ENCODE measurements at places on chromosomes 1 and 21.

- no peak for DNase-seq
Measured at GRCh38 chr1:45846931-45847330, 43.5 kb downstream of the MAST2 start.

- DNase-seq, result no peak
Measured at GRCh38 chr1:203289982-203290260, 15.4 kb upstream of the BTG2 start.

GRCh38 chr1:24123611-24124010, 11.7 kb upstream of the MYOM3 start:
- DNase-seq, result no peak

- no peak for DNase-seq
Measured at GRCh38 chr1:167782946-167783345, 61.2 kb downstream of the MPZL1 start.

GRCh38 chr1:182643699-182644098, 39.5 kb upstream of the RGS16 start:
- no peak for DNase-seq

GRCh38 chr1:175434283-175434860, 241.8 kb upstream of the KIAA0040 start:
- DNase-seq, result no peak

DNA sequence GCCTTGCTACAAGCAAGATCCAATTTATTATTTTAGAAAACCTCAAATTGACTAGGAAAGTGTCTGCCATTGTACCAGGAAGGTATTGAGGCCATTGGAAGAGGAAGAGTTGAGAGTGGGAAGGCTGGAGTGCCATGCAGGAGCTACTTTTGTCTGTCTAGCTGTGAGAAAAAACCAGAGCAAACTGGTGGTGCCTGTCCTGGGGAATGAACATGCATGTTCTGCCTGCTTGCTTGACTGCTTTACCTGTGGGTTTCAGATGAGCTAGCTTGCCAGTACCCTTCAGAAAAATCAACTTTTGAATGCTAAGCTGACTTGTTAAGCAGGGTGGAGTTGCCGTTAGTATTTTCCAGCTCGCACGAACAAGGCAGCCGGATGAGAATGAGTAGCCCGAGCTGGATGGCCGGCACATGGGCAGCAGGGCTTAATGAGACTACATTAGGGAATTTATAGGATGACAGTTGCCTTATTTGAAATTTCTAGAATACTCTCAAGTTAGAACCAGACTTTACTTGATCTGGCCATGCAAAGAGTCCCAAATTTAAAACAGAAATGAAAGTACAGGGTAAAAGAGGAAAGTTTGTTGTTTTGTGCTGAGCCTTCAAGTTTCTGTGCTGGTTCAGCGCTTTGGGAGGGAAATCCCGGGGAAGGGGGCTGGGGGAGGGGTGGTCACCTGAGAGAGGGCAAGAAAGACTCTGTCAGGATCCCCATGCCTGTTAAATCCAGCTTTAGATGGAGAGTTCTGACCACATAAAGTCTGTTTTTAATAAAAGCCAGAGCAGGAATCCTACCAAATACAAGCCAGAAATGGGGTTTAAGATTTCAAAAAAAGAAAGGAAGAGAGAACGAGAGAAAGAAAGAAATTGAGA, 29.6 kb upstream of the C1orf105 start:
- DNase-seq, result peak; percentile 24

DNA sequence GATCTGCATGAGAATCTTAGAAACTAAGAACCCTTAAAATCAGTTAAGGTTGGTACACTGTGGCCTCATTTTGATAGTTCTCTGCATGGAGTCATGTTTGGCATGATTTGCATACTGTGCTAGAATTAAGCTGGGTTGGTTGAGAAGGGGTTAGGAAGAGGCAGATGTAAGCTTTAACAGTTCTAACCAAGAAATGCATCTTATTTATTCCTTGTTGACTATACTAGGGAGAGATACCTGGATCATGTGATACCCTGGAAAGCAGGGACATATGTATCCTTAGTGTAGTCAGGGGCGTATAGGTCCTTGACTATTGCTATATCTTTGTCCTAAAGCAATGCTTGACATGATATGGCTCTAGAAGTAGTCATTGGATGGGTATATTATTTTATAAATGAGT, 41.0 kb downstream of the CDC42 start:
- no peak for DNase-seq

- no peak for DNase-seq
Measured at GRCh38 chr1:78519446-78519845, 28.7 kb downstream of the PTGFR start.

DNA sequence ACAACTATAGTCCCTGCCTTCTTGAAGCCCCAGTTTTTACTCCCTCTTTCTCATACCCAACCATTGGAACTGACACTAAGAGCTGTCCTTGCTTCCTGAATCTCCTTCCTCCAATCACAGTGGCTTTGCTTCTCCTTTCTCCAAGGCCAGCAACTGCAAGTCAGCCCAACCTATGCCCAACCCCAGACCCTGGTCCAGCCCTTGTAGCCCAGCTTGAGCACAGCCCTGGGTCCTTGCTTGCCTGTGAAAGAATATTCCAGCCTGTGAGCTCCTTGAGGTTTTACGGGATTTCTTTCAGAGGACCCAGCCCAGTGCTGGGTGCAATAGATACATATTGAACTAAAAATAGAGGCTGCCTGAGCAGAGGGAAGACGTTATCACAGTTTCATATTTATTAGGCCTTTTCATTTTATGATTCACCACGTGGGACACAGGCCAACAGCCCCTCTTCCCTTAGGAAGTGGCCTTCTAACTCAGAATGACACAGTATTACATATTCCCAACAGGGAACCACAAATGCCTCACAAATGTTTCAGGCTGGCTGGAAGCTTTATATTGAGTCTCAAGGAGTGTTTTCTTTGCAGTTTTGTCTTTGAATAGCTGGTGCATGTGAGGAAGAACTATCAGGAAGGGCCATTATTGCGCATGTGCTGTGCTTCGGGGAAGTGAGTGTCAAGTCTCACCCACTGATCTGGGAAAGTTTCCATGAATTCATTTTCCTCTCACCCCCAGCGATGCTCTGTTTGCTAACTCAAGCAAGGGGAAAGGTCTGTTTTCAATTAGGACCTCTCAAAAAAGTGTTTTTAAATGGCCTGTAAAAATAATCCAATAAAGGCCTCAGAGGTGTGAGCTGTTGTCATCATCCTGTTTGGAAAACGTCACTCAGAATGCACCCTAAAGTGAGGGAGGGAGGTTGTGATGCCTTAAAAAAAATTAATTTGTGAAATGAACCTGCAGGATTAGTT, 92.3 kb upstream of the NFIA start:
- peak; percentile 49 for DNase-seq

DNA sequence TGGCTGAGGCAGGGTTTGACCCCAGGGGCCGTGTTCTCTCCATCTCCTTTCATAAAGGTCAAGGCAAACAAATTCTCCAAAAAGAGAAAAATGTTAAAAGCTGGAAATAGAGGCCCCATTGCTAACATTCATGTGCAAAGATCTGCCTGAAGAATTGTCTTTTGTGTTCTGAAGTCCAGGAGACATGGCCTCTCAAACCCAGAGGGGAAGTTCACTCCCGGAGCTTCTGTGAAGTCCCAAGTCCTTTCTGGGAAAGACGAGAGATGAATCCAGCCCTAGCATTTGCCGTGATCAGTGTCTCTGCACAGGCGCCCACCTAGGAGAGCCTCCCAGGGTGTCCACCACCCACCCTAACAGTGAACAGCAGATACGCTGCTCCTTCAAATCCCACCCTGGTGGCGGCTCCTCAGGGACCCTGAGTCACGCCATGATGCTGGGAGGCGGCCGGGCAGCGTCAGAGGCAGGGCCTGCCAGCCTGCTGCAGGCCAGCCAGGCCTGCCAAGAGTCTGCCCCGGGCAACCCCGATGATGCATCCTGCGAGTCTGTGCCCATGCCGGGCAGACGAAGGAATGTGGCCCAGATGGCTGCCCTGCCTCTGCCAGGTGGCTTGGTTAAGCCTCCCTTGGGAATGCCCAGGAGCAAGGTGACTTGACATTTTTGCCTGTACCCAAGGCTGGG, 5.2 kb upstream of the C2CD2 start:
- no peak for DNase-seq

GRCh38 chr1:32900956-32901822, at the start of gene TMEM54:
TMEM54 (minus strand) TSS chr1:32901389; CDS start chr1:32901238, 151 bp downstream.
- peak; percentile 29 for DNase-seq

DNA sequence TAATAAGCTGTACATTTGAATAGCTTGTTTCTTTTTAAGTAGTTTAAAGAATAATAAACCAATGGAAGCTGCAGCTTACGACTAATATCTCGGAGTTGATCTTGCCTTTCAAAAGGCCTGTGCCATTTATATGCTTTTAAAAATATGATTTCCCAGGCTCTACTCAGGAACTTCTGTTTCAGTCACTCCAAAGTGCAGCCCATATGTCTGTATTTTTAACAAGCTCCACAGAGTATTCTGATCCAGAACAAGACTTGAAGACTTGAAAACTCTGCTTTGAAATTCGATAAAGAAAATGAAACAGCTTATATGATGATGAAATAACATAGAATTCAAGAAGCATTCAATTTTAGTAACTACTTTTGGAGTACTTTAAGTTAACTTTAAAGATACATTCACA, 79.1 kb upstream of the PLPPR4 start:
- DNase-seq, result no peak

DNA sequence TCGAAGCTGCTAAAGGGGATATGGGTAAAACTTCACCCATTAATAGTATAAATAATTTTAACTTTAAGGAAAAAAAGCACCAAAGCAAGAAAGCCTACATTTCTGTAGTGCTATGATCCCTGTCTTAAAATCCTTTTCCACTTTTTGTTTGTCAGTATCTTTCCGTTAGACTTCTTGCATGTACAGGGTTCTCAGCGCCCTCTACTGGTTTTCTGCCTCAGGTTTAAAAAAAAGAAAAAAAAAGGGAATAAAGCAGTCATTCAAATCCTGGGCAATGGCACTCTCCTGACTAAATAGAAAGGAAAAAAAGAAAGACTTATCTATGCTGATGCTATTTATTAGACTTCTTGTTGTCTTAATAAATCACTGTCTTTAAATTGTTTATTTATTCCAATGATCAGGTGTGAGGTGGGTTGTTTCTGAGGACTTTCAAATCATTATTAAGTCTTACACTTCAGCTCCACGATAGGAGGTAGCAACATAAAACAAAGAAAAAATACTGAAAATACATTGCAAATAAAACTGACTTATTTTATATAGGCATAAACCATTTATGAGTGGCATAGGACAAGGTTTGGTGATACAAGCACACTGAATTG, 475.4 kb upstream of the NR5A2 start:
- peak; percentile 78 for DNase-seq

- no peak for DNase-seq
Measured at GRCh38 chr1:210254298-210254697, 21.7 kb downstream of the SERTAD4 start.

DNA sequence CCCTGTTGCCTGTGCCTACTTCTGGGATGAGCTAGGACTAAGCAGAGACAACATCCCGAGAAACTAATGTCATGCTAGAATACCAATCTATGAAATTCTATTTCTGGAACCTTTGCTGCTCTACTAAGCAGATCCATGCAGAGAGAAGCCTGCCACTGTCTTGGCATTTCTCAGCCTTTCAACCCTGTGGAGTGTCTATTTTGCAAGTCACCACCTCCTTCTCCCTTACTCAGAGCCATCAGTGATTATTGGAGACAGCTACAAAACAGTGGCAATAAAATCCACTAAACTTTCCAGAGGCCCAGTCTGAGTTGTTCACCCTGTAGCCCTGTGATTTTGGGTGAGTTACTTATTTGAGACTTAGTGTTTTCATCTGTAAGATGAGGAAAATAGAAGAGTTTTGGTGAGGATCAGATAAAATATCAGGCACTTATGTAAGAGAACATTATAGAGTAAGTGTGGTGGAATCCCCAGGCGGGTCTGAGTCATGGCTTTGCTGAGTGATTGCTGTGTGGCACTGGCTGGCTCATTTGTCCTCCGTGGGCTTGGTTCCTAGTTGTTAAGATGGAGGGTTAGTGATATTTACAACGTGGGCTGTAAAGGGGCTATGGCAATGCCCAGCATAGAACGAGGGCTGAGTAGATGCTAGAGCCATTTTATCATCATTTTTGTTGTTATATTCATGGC, 61.1 kb downstream of the FMN2 start:
- DNase-seq, result no peak

DNA sequence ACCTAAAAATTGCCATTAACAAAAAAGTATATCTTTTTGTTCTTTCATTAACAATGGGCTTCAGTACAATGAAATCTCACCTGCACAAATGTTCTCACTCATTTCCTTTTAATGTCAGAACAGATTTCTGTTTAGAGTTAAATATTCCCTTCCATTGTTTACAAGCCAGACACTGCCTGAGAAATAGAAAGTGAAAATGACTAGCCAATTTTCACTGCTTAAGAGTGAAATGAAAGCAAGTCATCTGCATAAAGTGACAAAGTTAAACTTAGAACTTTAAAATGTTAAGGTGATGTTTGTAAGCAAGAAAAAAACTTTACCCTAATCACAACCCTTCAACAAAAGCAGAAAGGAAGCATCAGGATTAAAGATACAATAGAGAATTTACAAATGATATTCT, 27.5 kb downstream of the COA6 start:
- peak; percentile 63 for DNase-seq

DNA sequence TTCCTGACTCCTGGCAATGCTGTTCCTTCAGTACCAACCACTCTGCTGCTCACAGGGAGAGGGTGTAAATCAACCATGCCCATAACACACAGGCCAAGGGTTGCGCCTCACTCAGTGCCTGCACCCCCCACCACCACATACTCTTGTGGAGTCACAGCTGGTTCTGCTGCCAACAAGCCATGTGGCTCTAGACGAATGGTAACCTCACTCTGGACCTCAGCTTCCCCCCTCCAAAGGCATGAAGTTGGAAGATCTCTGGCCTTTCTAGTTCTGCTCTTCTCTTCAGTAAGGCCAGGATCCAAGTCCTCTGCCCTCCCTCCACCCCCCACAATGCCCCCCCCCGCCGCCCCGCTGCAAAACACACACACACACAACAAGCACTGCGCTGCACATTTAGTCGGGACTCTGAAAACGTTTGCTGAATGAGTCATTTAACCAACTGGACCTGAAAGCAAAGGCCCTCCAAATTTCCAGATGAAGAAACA, 1.7 kb upstream of the GLIS1 start:
- DNase-seq, result no peak

DNA sequence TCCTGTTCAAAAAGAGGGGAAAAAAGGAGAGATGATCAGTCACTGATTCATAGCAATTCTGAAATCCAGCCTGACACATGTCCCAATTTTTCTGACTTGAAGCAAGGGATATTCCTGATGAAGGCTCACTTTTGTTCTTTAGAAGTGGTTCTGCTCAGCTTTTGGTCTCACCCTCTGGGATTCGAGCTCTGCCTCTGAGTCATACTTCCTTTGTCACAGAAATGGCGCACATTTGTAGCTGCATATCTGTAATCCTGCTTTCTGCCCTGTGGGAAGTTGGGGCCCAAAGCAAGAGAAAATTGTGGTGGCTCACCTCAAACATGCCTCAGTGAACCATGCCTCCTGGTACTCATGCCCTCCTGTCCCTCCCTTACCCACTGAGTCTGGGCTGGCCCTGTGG, 22.3 kb upstream of the FAM78B start:
- no peak for DNase-seq

GRCh38 chr1:3196577-3197245, 127.7 kb downstream of the PRDM16 start:
- no peak for DNase-seq

DNA sequence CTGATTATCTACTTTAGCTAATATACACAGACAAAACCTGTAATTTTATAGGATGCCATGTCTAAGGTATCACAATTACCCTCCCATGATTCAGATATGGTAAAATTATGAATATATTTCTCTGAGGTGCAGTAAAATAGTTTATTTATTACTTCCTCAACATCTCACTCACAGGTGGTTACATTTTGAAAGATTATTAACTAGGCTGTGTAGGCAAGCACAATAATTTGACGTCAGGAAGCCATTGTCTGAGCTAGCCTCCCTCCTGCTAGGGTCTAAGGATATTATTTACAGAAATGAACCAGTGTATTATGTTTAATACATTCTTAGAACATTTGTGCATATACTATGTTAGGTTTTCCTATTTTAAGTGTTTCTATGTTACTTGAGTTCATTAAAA, 69.9 kb upstream of the ADGRL2 start:
- no peak for DNase-seq

All from suppressor macrophage treated with lipopolysaccharide for 4 hours (primary cell).